Caco-2 (cell line): ENCODE measurements at places on chromosomes 12 and 14. TPM values are rescaled to one million over a fixed set of nuclear protein-coding genes. Genes with fewer than 3 reads are reported as not detected.
A peak's percentile ranks its signal among the peaks of the same experiment; 100 is the strongest.

GRCh38 chr14:55272922-55273321 lies 1.7 kb downstream of the FBXO34 start:
- H3K27me3 ChIP-seq = no peaks in the 10 kb centered on the region
- H3K36me3 ChIP-seq = no peaks in the 10 kb centered on the region
- H3K4me3 ChIP-seq = peak overlapping the region; percentile 100
- H3K27ac ChIP-seq = peak overlapping the region; percentile 94
- peaks cover 51% of the 10 kb centered on the region for H3K4me1 ChIP-seq
- DNase-seq = no peak

DNA sequence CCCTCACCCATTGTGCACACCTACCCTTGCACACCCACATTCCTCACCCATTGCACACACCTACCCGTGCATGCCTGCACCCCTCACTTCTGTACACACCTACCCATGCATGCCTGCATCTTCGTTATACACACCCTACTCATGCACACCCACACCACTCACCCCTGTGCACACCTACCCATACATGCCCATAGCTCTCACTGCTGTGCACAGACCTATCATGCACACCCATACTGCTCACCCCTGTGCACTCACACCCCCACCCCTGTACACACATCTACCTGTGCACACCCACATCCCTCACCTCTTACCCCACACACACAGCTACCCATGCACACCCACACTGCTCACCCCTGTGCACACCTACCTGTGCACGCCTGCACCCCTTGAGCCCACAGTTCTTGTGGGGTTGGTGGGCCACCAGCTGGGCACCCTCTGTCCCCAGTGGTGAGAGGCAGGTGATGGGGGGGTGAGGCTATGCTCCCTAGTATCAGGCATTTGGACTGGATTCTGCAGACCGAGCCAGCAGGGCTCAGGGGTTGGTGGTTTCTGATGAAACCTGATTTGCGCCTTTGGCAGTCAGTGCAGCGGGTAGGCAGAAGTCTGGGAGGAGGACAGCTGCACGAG lies 15.6 kb downstream of the CEP170B start:
- DNase-seq = no peak
- H3K4me3 ChIP-seq = no peak overlapping the region
- H3K27ac ChIP-seq = no peak overlapping the region
- H3K27me3 ChIP-seq = no peaks in the 10 kb centered on the region

DNA sequence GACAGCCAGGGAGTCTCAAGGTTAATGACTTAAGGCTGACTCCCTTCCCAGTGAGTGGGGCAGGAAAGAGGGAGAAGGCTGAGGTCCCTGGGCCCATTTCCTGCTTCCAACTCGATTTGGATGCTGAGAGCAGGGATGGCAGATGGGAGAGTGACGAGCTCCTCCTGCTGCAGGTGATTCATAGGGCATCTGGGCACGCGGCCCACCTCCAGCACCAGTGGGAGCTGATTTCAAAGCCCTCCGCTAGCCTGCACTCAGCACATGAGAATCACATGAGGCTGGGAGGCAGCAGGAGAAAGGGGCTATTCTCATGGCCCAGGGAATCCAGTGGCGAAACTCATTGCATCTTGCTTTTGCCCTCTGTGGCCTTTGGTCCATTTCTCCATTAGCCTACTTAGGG lies 90.8 kb downstream of the SSPN start:
- H3K4me1 ChIP-seq = no peaks in the 10 kb centered on the region
- no peak for DNase-seq
- no peaks in the 10 kb centered on the region for H3K27me3 ChIP-seq

DDN gene
- 1.7 and 1.9 TPM in 2 replicates for total RNA-seq

GRCh38 chr14:20696764-20697163 lies 8.2 kb downstream of the ANG start:
- no peak overlapping the region for H3K27ac ChIP-seq
- no peaks in the 10 kb centered on the region for H3K27me3 ChIP-seq
- DNase-seq = no peak
- H3K4me1 ChIP-seq = no peaks in the 10 kb centered on the region
- H3K4me3 ChIP-seq = no peak overlapping the region

DNA sequence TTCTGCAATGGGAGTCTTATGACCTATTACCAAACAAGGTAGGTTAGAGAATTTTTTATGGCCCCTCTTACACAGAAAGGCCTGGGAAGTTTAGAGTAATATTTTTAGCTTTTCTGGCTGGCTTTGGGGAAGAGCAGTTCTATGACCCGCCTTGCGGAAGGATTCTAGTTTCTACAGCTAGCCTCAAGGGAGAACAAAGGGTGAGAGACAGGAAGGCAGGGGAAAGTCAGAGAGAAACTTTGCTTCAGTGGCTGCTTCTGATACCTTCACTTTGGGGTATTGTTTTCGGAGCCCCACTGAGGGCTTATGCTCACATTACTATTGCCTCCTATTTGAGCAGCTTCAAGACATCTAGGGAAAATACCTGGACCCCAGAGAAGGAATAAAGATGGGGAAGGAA lies 80.7 kb upstream of the NUDT4 start:
- peak overlapping the region; percentile 78 for H3K27ac ChIP-seq
- DNase-seq = no peak
- H3K36me3 ChIP-seq = no peaks in the 10 kb centered on the region
- H3K27me3 ChIP-seq = no peaks in the 10 kb centered on the region
- no peak overlapping the region for H3K4me3 ChIP-seq
- H3K4me1 ChIP-seq = peaks cover 32% of the 10 kb centered on the region

- no peak overlapping the region for H3K4me3 ChIP-seq
- peaks cover 4% of the 10 kb centered on the region for H3K36me3 ChIP-seq
- DNase-seq = no peak
- H3K27ac ChIP-seq = no peak overlapping the region
- no peaks in the 10 kb centered on the region for H3K27me3 ChIP-seq
Observed at GRCh38 chr12:62915204-62915529, 19.8 kb downstream of the PPM1H start.

- H3K27me3 ChIP-seq = no peaks in the 10 kb centered on the region
- DNase-seq = no peak
- peaks cover 29% of the 10 kb centered on the region for H3K4me1 ChIP-seq
- H3K4me3 ChIP-seq = no peak overlapping the region
- H3K36me3 ChIP-seq = no peaks in the 10 kb centered on the region
Observed at GRCh38 chr12:65949009-65949623, 124.8 kb downstream of the HMGA2 start.

GRCh38 chr14:22071006-22071405 lies 397.4 kb upstream of the OR4E1 start:
- no peak for DNase-seq
- H3K4me1 ChIP-seq = no peaks in the 10 kb centered on the region
- H3K27me3 ChIP-seq = no peaks in the 10 kb centered on the region
- H3K27ac ChIP-seq = no peak overlapping the region
- no peaks in the 10 kb centered on the region for H3K36me3 ChIP-seq

VRTN gene
- 1.7 and 1.8 TPM in 2 replicates for total RNA-seq

HNF1A gene
- 37.1 and 41.2 TPM in 2 replicates for total RNA-seq

CLEC4E gene
- not detected in 2 replicates for total RNA-seq

GRCh38 chr12:52660934-52661499 lies 9.0 kb upstream of the KRT2 start:
- no peaks in the 10 kb centered on the region for H3K4me1 ChIP-seq
- H3K27ac ChIP-seq = no peak overlapping the region
- H3K4me3 ChIP-seq = no peak overlapping the region

- peak; percentile 64 for DNase-seq
- H3K27me3 ChIP-seq = peaks cover 9% of the 10 kb centered on the region
- H3K4me1 ChIP-seq = peaks cover 19% of the 10 kb centered on the region
- peak overlapping the region; percentile 45 for H3K27ac ChIP-seq
Observed at GRCh38 chr12:57240066-57240921, 10.7 kb downstream of the STAC3 start.

DNA sequence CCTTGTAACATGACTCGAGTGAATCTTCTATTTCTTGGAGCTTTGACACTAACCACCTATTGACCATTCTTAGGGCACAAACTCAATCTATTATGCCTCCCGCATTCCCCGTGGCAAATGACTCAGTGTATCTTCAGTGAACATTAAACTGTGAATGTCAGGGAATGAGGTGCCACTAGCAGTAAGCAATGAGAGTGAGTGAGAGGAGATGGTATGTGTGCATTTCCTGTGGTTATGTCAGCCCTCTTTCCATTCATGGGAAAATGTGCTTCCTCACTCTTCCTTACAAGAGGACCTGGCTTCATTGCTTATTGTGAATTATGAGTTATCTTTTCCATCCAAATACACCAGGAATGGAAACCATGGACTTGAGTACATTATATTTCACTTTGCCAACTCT lies 229.2 kb downstream of the EMP1 start:
- H3K27me3 ChIP-seq = no peaks in the 10 kb centered on the region
- no peak overlapping the region for H3K27ac ChIP-seq
- no peaks in the 10 kb centered on the region for H3K36me3 ChIP-seq
- H3K4me3 ChIP-seq = no peak overlapping the region
- no peak for DNase-seq

DNA sequence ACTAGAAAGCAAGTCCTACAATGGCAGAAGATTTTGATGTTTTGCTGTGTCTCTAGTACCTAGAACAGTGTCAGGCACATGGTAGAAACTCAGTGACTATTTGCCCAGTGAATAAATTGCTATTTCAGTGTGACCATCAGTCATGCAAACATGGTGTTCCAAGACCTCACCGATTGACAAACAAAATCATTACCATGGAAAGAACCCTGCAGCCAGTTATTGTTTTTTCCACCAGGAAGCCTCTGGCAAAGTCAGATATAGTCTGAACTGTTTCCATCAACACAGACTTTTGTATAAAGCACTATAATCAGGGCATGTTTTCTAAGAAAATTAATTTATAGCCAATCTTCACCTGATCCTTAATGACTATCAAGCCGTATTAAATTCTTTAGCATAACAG lies 97.3 kb upstream of the RASSF8 start:
- peaks cover 34% of the 10 kb centered on the region for H3K4me1 ChIP-seq
- no peak for DNase-seq
- H3K4me3 ChIP-seq = no peak overlapping the region
- no peak overlapping the region for H3K27ac ChIP-seq
- H3K36me3 ChIP-seq = no peaks in the 10 kb centered on the region

DNA sequence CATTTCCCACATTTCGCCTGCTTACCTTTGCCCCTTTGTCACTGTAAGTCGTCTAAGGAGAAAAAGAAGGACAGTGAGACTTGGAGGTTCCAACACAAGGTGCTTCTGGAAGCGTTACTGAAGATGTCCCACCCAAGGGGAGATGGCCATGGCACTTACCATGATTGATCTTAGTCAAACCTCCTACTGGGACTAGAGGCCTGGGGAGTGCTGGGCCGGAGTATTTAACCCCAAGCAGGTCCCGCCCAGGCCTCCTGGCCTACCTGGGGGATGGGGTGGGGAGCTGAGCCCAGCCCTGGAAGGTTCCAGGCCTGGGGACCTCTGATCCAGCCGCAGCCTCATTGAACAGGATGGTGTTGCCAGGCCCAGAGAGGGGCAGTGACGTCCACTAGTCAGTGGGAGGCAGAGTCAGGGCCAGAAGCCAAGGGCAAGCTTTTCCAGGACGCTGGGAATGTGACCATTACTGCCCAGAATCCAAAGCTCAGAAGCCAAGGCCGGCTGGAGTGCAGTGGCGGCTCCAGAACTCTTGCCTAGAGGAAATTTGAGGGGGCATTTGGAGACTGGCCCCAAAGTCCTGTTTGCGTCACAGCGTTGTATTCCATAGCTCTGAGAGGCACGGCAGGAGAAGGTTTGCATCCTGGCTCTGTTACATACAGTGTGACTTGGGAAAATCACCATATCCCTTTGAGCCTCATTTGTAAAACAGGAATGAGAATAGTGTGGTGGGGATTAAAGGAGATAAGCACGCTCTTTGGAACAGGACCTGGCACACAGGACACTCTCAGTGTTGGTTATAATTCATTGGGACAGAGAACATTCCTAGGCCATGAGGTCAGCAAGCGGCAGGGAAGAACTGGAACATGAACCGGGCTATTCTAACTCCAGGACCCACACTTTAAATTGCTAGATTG lies at the start of gene HPD:
Gene HPD, minus strand, starts transcription at position 198 of the 911 bp plus-strand sequence. Its CDS starts 36 bp downstream, at position 162.
- DNase-seq = peak; percentile 43
- H3K4me3 ChIP-seq = no peak within 1 kb of the TSS
- H3K36me3 ChIP-seq = no peaks in the 10 kb centered on the region
- H3K27me3 ChIP-seq = no peaks in the 10 kb centered on the region
- peak within 1 kb of the TSS; percentile 57 for H3K27ac ChIP-seq

GRCh38 chr12:132281038-132281437 lies 48.4 kb downstream of the GALNT9 start:
- H3K4me3 ChIP-seq = no peak overlapping the region
- H3K27me3 ChIP-seq = no peaks in the 10 kb centered on the region
- no peak for DNase-seq
- H3K4me1 ChIP-seq = peaks cover 10% of the 10 kb centered on the region; the same call in 1 of the 2 replicates
- H3K36me3 ChIP-seq = no peaks in the 10 kb centered on the region

DNA sequence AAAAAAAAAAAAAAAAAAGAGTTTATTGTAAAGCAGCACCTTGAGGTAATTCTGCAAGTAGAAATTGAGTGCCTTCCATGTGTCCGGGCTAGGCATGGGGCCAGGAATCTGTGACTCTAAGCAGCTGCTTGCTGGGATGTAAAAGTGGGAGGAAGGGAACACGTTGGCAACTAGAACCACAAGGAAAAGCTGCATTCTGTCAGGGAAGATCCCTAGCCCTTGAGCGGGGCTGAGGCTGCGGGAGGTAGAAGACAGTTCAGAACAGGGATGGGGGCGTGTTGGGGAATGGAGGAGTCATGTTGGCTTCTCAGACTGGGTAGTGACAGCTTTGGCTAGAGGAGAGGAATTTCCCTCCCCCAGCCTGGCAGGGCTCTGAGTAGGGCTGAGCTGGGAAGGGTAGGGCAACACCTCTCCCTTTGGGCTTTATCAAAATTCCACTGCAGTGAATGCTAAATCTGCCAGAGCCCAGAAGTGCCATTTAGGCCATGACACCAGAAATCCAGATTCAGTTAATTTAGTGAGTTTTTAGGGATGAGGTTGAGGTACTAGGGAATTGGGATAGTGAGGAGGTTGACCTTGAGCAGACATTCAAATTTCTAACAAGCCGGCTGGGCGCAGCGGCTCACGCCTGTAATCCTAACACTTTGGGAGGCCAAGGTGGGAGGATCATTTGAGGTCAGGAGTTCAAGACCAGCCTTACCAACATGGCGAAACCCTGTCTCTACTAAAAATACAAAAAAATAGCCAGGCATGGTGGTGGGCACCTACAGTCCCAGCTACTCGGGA lies 3.4 kb upstream of the TRAFD1 start:
- H3K4me1 ChIP-seq = peaks cover 11% of the 10 kb centered on the region
- DNase-seq = peak; percentile 14
- no peak overlapping the region for H3K27ac ChIP-seq
- no peak overlapping the region for H3K4me3 ChIP-seq
- no peaks in the 10 kb centered on the region for H3K36me3 ChIP-seq

DNA sequence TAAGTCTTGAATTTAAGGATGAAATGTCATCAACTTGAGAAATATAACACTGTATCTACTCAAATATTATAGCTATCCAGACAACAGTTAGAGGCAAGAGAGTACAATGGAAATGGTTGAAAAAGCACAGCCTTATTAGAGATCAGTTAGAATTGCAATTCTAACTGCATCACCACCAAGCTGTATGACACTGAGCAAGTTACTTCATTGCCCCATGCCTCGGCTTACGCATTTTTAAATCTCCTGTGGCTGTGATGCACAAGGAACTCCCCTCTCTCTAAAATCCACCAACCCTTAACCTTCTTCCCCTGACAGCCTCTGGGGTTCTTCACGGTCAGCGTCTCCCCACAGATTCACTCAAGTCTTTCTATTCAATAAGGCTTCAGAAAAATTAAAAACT lies 75.1 kb downstream of the MED13L start:
- no peaks in the 10 kb centered on the region for H3K4me1 ChIP-seq
- DNase-seq = no peak
- H3K36me3 ChIP-seq = no peaks in the 10 kb centered on the region
- H3K27ac ChIP-seq = no peak overlapping the region
- H3K4me3 ChIP-seq = no peak overlapping the region
